Stimulated activated CD4-positive, alpha-beta T cell treated with anti-CD3 and anti-CD28 coated beads, Interleukin-2, amount 100 ng/mL, for 48 hours (primary cell): ENCODE measurements at places on chromosomes 7 and 10.

GRCh38 chr10:44591911-44592310 lies 207.0 kb upstream of the CXCL12 start:
- DNase-seq, result no peak

GRCh38 chr7:43876241-43876640 lies 6.9 kb upstream of the MRPS24 start:
- no peak for DNase-seq

DNA sequence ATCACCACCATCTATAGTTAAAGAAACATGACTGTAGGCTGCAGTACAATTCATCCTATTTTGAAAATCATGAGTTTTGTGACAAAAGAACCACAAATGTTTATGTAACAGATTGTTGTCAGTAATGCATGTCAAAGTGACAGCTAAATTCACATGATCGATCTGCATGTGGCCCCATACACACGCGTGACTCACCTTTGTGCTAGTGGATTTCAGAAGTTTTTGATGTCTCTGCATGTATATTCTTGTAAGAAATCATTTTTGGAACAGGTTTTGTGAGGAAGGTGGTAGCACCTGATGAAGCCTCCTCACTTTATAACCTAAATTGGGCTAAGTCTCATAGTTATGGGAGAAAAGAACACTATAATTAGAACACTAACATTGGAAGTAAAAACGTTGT lies 17.1 kb downstream of the RNF32 start:
- DNase-seq, result no peak

DNA sequence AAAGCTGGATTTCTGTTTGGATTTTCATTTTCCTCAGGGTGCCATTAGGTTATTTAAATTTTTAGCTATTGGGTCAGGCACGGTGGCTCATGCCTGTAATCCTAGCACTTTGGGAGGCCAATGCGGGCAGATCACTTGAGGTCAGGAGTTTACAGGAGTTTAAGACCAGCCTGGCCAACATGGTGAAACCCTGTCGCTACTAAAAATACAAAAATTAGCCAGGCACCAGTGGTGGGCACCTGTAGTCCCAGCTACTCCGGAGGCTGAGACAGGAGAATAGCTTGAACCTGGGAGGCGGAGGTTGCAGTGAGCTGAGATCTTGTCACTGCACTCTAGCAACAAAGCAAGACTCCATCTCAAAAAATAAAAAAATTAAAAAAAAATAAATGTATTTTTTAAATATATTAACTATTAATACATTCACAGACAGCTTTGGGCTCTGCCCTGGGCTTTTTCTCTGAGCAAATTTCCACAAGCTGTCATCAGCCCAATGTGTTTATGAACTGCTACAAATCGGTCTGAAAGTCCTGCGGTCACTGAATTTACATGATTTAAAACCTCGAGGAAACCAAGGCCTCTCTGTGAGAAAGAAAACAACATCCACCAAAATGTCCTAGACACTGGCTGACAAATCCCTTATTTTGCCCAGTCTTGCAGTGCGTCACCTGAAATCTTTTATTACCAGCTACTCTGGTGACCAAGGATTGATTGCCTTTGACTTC lies 19.2 kb upstream of the PLEKHS1 start:
- DNase-seq, result no peak

DNA sequence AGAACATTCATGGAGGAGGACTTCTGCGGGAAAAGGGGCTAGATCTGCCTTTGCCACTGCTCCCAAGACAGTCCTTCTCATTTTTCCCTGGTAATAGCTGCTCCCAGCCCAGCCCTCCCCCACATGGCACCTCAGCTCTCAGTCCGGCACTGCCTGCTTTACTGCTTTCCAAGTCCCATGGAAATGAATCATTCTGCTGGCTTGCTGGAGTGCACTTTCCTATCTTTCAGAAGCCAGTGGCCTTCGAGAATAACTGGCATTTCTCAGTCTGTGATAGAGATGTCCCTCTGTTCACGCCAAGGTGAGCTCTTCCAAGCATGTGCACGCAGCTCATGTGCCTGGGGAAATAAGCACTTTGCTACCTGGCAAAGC lies 61.4 kb downstream of the SYPL1 start:
- DNase-seq, result no peak

- no peak for DNase-seq
Measured at GRCh38 chr10:23379686-23380085, 35.1 kb upstream of the C10orf67 start.

DNA sequence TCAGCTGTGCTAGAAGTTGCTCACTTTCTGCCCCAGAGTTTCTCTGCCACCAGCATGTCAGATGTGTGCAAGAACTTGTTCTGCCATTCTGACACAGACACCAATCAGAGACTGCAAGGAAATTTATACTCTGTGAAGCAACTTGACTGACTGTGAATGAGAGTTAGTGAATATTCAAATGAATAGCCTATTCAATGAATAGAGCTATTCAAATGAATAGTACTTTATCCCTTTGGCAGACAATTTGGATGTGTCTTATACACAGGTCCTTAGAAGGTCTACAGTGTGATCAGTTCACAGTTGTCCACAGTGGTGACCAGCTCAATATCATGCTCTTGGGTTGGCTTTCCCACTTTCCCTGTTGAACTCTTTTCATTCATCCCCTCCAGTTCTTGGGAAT lies 138.1 kb downstream of the MACC1 start:
- DNase-seq, result no peak

DNA sequence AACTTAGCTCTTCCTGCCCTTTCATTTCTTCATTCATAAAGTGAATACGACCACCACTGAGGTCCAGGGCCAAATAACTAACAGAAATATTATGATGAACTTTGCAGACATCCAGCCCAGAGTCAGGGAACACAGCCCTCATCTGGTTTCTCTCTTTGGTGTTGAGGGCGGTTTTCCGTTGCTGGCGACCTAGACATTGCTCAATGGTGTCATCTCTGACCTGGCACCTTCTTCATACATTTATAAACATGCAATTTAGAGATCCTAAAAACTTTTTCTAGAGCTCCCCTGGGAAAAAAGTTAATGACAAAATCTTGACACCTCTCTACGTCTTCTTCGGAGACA lies 324 bp upstream of the TET1 start:
- no peak for DNase-seq

DNA sequence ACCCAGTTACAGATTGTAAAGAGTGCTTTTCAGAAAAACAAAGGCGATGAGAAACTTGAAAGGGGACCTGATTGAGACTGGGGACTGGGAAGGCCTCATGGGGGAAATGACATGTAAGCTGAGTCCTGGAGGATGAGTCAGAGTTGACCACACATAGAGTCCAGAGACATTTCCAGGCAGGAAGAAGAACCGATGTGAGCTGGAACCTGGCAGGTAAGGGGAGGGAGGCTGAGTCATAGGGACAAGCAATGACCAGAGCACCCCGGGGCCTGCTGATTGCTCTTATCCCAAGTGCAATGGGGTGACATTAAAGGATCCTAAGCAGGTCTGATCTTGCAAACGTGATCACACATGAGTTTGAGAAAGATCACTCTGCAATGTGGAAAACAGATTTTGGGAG lies 11.7 kb downstream of the TLL2 start:
- DNase-seq, result no peak

DNA sequence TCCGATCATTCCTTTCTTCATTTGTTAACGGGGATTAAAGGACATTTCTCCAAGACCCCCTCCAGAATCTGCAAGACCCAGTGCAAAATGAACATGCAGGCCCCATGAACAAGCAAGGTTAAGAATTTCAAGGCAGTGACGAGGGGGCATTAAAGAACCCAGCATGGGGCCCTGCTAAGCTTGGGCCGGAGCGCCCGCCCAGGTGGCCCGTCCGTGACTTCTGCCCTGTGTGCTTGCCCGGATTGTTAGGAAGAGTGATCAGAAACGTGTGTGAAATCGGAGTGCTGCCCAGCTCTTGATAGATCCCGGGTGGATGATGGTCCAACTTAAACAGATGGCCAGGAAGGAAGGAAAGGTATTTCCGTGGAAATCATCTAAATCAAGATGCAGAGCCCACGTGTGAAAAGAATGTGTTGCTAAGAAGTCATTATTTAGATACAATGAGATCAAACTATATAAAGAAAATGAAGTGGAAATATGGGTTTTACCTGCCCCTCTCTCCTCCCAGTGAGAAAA lies 213.6 kb downstream of the KLF6 start:
- no peak for DNase-seq

DNA sequence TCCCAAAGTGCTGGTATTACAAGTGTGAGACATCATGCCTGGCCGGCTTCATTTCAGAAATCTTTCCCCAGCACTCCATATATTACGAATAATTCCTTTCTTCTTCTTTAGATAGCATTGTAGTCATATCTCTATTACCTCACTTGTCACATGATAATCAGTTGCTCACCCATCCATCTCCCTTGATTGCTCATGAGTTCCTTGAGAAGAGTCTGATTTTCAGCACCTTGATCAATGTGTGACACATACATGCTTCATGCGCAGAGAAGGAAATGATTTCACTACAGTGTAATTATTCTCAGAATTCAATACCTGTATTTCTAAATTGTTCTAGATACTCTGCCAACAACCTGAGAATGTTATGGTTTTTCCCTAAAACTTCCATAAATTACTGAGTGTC lies 26.7 kb upstream of the GGCT start:
- DNase-seq, result no peak

- no peak for DNase-seq
Measured at GRCh38 chr7:49980465-49980864, 112.6 kb downstream of the ZPBP start.

GRCh38 chr10:72292223-72292691 lies 18.5 kb downstream of the DDIT4 start:
- no peak for DNase-seq

- DNase-seq, result no peak
Measured at GRCh38 chr10:35579116-35579515, 26.0 kb upstream of the GJD4 start.

- DNase-seq, result peak; percentile 51
Measured at GRCh38 chr7:24963218-24963617, 16.8 kb downstream of the OSBPL3 start.

- no peak for DNase-seq
Measured at GRCh38 chr7:33336820-33337219, 207.5 kb downstream of the BBS9 start.

DNA sequence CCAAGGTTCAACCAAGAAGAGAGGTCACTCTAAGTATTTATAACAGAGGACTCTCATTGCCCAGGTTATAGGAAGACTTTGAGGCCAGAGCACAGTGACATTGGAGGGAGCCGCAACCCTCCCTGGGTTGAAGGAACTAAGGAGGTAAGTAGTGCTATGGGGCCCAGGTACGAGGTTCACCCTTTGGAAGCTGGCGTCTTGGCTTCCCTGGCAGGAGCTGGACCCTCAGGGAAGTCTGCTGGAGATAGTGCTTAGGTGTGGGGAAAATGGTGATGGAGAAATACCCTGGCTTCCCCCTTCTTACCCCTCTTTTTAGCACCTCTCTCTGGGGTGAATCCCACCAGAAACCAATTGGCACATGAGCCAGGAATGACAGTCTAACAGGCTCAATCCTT lies 317.9 kb upstream of the ZNF32 start:
- DNase-seq, result no peak

DNA sequence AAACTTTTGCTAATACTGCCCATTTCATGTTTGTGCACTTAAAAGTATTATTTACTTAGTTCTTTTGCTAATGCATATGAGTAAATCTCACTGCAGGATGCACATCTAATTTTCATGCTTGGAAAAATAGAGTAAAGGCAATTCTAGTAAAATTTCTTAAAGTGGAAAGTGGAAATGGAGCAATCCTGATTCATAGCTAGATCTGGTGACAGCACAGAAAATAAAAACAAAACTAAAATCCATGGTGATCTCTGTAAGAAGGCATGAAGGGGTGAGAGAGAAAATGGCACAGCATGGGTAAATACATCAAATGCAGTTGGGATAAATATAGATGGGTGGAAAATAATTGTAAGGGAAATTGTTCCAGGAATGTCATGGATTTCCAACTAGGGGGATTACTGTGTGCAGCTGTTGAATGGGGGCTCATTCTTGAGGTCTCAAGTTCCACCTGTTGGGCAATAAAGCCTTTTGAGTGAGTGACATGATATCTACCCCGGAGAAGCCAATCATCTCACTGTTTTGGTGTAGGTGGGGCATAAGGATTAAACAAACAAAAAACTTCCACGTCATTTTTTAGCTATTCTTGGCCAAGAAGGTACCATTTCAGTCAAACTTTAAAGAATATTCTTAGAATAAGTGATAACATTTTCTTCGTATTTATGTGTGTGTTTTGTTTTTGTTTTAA lies 1.7 kb upstream of the MCU start:
- no peak for DNase-seq

DNA sequence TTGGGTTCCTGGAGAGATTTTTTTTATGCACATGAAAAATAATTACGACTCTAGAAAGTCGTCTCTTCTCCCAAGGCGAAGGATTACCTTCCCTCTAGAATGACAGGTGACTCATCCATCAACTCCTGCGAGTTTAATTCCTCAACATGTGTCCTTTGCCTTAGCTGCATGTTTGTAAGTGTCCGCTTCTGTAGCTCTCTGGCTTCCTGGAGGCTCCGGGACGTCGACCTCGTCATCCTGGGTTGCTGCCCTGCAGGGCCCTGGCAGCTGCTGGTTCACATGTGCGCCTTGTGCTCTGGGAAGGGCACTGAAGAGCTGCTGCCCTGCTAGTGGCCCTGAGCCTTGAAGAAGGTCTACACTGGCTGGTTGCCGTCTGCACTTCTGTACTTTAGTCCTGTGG lies 210.2 kb downstream of the MLLT10 start:
- DNase-seq, result no peak

DNA sequence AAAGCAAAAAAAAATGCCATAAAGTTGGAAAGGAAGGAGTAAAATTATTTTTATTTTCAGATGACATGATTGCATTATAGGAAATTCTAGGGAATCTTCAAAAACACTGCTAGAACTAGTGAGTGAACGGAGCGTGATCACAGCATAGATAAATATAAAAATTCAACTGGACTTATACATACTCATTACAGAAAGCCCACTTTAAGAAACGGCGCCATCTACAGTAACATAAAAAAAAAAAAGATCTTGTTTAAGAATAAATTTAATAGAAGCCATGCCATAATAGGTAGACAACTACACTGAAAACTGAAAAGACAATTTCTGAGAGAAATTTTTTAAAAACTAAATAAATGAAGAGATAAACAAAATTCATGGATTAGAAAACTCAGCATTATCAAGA lies 623.1 kb upstream of the MGMT start:
- DNase-seq, result no peak

- DNase-seq, result no peak
Measured at GRCh38 chr10:118032564-118032963, 14.2 kb downstream of the RAB11FIP2 start.
